ENCODE measurements at places on chromosomes 13 and 19. TPM values are rescaled to one million over a fixed set of nuclear protein-coding genes. Genes with fewer than 3 reads are reported as not detected.

The KLK14 gene
- not detected for polyA plus RNA-seq

The XPO4 gene
- polyA plus RNA-seq: 74.0 TPM

The FGF14 gene
- not detected for polyA plus RNA-seq

The TIMM29 gene
- 31.3 TPM for polyA plus RNA-seq

The MAU2 gene
- 43.6 TPM for polyA plus RNA-seq

The KIR2DL3 gene
- polyA plus RNA-seq: not detected

The GRIN2D gene
- polyA plus RNA-seq: 3.5 TPM

The APLP1 gene
- 157 TPM for polyA plus RNA-seq

The TRIP10 gene
- 72.1 TPM for polyA plus RNA-seq

The KIRREL2 gene
- polyA plus RNA-seq: 3.7 TPM

The MEDAG gene
- not detected for polyA plus RNA-seq

DNA sequence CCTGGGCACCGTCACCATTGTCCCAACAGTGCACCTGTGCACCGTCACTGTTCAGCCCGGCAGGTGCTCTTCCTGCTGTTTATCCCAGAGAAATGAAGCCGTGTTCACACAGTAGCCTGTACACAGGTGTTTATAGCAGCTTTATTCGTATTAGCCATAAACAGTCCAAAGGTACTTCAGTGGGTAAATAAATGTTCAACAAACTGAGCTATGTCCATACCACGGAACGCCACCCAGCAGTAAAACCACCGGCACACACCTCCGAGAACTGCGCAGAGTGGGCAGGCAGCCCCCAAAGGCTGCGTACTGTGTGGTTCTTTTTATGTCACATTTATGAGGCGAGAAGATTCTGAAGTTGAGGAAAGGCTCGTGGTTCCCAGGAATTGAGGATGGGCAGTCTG lies 44.9 kb upstream of the DCUN1D2 start:
- H3K27me3 ChIP-seq: no peaks in the 10 kb centered on the region
- H3K27ac ChIP-seq: no peak overlapping the region
- H3K4me3 ChIP-seq: no peak overlapping the region
- peaks cover 19% of the 10 kb centered on the region for H3K4me1 ChIP-seq

GRCh38 chr13:82963226-82964099 lies 918.8 kb downstream of the SLITRK1 start:
- H3K36me3 ChIP-seq: no peaks in the 10 kb centered on the region
- no peaks in the 10 kb centered on the region for H3K27me3 ChIP-seq
- H3K4me1 ChIP-seq: no peaks in the 10 kb centered on the region
- DNase-seq: no peak
- H3K27ac ChIP-seq: no peak overlapping the region
- H3K4me3 ChIP-seq: no peak overlapping the region

- H3K36me3 ChIP-seq: no peaks in the 10 kb centered on the region
- no peak overlapping the region for H3K27ac ChIP-seq
- no peak for DNase-seq
Observed at GRCh38 chr19:5800361-5801270, 4.3 kb upstream of the NRTN start.

- DNase-seq: no peak
- H3K27me3 ChIP-seq: no peaks in the 10 kb centered on the region
- peak overlapping the region; percentile 48 for H3K4me3 ChIP-seq
- H3K36me3 ChIP-seq: no peaks in the 10 kb centered on the region
- peak overlapping the region; percentile 53 for H3K27ac ChIP-seq
Observed at GRCh38 chr19:52943134-52943883, 19.4 kb downstream of the ZNF816 start.

DNA sequence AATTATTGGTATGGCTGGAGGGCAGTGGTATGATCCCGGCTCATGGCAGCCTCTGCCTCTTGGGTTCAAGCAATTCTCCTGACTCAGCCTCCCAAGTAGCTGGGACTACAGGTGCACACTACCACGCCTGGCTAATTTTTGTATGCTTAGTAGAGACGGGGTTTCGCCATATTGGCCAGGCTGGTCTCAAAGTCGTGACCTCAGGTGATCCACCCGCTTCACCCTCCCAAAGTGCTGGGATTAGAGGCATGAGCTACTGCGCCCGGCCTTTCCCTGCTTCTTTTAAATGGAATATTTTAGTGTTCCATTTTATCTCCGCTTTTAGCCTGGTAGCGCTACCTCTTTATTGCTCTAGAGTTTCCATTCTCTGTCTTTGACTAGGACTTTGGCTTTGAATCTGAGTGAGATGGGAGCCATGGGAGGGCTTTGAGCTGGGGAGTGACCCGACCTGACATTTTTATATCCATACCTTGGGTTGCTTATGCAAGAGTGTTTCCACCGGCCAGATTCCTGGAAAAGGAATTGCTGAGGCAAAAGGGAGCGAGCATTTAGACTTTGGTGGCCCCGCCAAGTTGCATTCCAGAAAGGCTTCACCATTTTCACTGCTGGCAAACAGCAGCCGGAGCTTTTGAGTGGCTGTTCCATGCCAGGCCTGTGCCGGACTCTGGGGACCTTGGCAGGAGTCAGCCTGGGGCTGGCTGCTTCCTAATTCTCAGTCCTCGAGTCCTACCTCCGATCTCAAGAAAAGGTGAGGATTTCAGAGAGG lies 22.9 kb downstream of the BICRA start:
- H3K4me1 ChIP-seq: no peaks in the 10 kb centered on the region
- H3K4me3 ChIP-seq: no peak overlapping the region
- no peaks in the 10 kb centered on the region for H3K36me3 ChIP-seq
- H3K27me3 ChIP-seq: no peaks in the 10 kb centered on the region

GRCh38 chr13:29165216-29165615 lies 345.1 kb downstream of the MTUS2 start:
- DNase-seq: no peak
- H3K27ac ChIP-seq: no peak overlapping the region
- no peaks in the 10 kb centered on the region for H3K4me1 ChIP-seq
- H3K27me3 ChIP-seq: no peaks in the 10 kb centered on the region

GRCh38 chr13:73035660-73036059 lies 23.1 kb upstream of the KLF5 start:
- no peak overlapping the region for H3K27ac ChIP-seq
- H3K36me3 ChIP-seq: no peaks in the 10 kb centered on the region
- no peak overlapping the region for H3K4me3 ChIP-seq
- no peaks in the 10 kb centered on the region for H3K27me3 ChIP-seq
- H3K4me1 ChIP-seq: no peaks in the 10 kb centered on the region
- no peak for DNase-seq

DNA sequence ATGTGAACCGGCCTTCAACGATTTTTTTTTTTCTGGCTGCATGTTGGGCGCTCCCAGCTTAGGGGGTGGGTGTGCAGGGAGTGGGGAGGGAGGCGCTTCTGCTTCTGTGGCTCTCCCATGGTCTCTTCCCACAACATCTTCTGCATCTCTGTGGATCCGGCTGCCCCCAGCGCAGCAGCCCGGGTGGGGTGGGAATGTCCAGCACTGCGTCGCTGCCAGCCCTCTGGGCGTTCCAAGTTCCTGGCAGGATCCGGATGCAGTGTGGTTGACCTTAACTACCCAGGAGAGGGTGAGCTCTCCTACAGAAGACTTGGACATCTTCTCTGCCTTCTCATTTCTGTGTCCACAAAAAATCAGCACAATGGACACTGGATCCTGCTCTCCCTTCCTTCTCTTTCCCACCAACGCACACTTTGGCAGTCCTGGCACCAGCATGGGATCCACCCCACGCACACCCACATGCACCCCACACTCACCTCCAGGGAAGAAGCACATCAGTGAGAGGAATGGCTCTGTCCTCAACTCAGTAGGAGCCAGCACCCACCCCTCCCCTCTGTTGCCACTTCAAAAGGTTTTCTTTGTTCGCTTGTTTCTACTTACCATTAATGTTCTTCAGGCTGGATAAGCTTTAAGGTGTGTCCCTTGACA lies 177.3 kb downstream of the COL4A1 start:
- peaks cover 22% of the 10 kb centered on the region for H3K4me1 ChIP-seq
- no peak overlapping the region for H3K4me3 ChIP-seq
- DNase-seq: no peak
- H3K36me3 ChIP-seq: no peaks in the 10 kb centered on the region
- H3K27ac ChIP-seq: no peak overlapping the region

DNA sequence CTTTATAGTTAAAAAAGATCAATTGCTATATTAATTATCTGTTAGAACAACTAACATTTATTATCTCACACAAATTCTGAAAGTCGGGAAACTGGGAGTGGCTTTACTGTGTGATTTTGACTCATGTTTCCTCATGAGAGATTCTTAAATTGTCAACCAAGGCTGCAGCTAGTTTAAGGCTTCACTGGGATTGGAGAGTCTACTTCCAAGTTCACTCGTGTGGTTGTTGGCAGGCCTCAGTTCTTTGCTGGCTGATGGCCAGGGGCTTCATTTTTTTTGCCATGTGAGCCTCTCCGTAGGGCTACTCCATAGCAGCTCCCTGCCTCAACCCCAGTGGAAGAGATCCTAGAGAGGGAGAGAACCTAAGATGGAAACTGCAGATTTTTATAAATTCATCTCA lies 24.5 kb upstream of the LPAR6 start:
- H3K4me1 ChIP-seq: peaks cover 23% of the 10 kb centered on the region
- no peak overlapping the region for H3K4me3 ChIP-seq
- DNase-seq: peak; percentile 90
- peak overlapping the region; percentile 71 for H3K27ac ChIP-seq

GRCh38 chr13:26558987-26559386 lies 1.5 kb downstream of the WASF3 start:
- no peaks in the 10 kb centered on the region for H3K27me3 ChIP-seq
- peak; percentile 14 for DNase-seq
- H3K4me1 ChIP-seq: peaks cover 15% of the 10 kb centered on the region
- H3K36me3 ChIP-seq: no peaks in the 10 kb centered on the region

DNA sequence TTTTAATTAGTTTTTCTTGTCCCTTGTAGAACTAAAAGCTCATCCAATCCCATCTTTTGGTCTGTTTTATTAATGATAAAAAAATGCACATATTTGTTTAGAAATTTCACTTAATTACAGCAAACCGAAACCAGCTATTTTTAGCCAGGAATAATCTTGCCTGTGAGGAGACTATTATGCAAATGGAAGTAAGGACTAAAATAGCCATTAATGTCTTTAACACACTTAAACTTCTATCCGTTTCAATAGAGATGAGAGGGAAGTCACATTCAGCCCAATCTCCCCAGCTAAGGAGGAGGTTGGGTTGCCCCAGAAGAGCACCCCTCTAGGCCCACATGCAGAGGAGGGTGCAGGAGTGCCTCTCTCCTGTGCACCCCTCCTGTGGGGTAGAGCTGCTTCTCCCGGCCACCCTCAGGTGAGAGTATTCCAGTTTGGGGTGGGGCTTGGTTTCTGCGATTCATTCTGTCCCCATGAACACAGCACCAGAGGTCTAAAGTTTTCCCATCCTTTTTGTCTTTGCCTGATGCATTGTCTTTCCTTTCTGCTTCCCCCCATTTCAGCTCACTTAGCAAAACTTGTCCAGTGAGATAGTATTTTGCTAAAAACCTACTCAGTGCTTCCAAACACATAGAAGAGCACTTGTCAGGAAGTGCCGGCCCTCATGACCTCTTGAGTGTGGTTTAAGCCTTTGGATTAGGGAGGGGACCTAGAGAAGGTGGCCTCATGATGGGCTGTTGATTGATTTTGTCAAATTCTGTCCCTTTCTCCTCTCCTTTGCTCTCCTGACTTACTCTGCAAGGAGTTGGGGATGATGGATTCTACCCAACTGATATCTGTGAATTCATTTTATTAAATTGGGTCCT lies 28.2 kb downstream of the FGF9 start:
- peaks cover 3% of the 10 kb centered on the region for H3K27me3 ChIP-seq
- DNase-seq: no peak
- H3K27ac ChIP-seq: no peak overlapping the region
- no peaks in the 10 kb centered on the region for H3K36me3 ChIP-seq

- no peak overlapping the region for H3K4me3 ChIP-seq
- no peaks in the 10 kb centered on the region for H3K27me3 ChIP-seq
- H3K4me1 ChIP-seq: peaks cover 10% of the 10 kb centered on the region
- no peaks in the 10 kb centered on the region for H3K36me3 ChIP-seq
- no peak overlapping the region for H3K27ac ChIP-seq
Observed at GRCh38 chr13:49806126-49806536, 13.6 kb upstream of the KPNA3 start.

DNA sequence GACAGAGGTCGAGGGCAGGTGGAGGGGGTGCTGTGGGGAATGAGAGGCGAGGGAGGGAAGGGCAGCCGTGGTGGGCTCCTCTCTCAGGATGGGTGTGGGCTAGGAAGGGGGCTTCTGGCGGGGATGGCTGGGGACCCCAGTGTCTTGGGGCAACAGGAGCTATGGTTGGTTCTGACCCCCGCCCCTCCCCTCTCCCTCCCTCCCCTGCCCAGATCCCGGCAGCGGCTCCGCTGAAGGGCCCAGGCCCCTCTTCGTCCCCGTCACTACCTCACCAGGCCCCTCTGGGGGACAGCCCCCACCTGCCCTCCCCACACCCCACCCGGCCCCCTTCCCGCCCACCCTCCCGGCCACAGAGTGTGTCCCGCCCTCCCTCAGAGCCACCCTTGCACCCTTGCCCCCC lies 19.3 kb upstream of the EHD2 start:
- H3K27me3 ChIP-seq: no peaks in the 10 kb centered on the region
- H3K4me1 ChIP-seq: no peaks in the 10 kb centered on the region
- no peak overlapping the region for H3K27ac ChIP-seq

GRCh38 chr13:47294691-47295090 lies 397.8 kb upstream of the HTR2A start:
- H3K36me3 ChIP-seq: no peaks in the 10 kb centered on the region
- no peak overlapping the region for H3K27ac ChIP-seq
- no peak overlapping the region for H3K4me3 ChIP-seq
- peaks cover 6% of the 10 kb centered on the region for H3K4me1 ChIP-seq
- DNase-seq: no peak
- no peaks in the 10 kb centered on the region for H3K27me3 ChIP-seq

DNA sequence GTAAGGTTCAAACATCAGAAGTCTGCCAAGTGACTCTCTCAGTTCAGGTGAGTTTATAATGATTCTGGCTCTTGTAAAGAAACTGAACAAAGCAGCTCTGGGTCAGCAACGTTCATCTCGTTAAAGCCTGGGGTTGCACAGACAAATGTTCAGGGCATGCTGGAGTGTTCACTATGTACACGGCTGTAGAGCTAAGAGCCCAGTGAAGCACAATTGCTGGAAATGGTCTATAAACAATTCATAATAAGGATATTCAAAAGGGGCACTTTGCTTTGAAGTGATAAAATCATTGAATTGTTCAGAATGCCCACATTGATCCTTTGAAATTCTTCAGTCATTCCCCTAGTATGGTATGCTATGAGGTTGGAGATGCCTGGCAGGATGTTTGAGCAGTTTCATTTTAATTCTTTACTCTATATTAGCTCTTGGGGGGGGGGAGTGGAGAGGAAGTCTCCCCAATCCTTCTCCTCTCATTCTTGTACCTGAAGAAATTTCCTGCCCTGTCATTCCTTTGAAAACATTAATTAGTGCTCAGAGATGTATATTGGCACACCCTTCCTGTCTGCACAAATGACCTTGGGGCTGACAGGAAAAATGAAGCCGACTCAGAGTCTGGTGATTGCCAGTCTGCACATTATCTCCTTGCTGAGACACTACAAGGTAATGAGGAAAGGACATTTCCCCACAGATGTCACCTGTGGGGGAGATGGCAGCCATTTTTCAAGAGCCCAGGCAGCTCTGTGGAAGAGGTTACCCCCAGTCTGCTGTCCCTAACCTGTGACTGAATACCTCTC lies 145.5 kb downstream of the DLEU7 start:
- no peak for DNase-seq
- no peak overlapping the region for H3K4me3 ChIP-seq
- no peaks in the 10 kb centered on the region for H3K36me3 ChIP-seq
- peaks cover 63% of the 10 kb centered on the region for H3K4me1 ChIP-seq
- H3K27ac ChIP-seq: no peak overlapping the region
- H3K27me3 ChIP-seq: no peaks in the 10 kb centered on the region

GRCh38 chr19:3415695-3416094 lies 49.3 kb downstream of the NFIC start:
- H3K4me1 ChIP-seq: no peaks in the 10 kb centered on the region
- no peak for DNase-seq
- no peaks in the 10 kb centered on the region for H3K36me3 ChIP-seq

Measured in cardiac muscle cell (in vitro differentiated cells and primary cell).